Myometrial cell (primary cell): ENCODE measurements at places on chromosomes 6 and 20. TPM values are rescaled to one million over a fixed set of nuclear protein-coding genes. Genes with fewer than 3 reads are reported as not detected.

The ID1 gene
- 151 and 221 TPM in 2 replicates for total RNA-seq

The NXT1 gene
- 31.4 and 36.9 TPM in 2 replicates for total RNA-seq

The PHF1 gene
- total RNA-seq, result 31.7 and 34.0 TPM in 2 replicates

The DPPA5 gene
- total RNA-seq, result not detected in 2 replicates

The RBPJL gene
- not detected in 2 replicates for total RNA-seq

The ASIP gene
- total RNA-seq, result not detected in 2 replicates

The PNLDC1 gene
- total RNA-seq, result 0.18 and 0.86 TPM in 2 replicates

The GRM1 gene
- not detected in 2 replicates for total RNA-seq

The SLC52A3 gene
- total RNA-seq, result not detected in 2 replicates

The CLDN20 gene
- total RNA-seq, result not detected in 2 replicates

The SIM1 gene
- not detected in 2 replicates for total RNA-seq

The HRH3 gene
- total RNA-seq, result not detected in 2 replicates

The ERVFRD-1 gene
- total RNA-seq, result not detected in 2 replicates

The ADAM33 gene
- total RNA-seq, result 19.6 and 22.2 TPM in 2 replicates

The CALHM5 gene
- total RNA-seq, result 0.58 and 0.71 TPM in 2 replicates

The BAK1 gene
- 13.8 and 14.7 TPM in 2 replicates for total RNA-seq

The KIF6 gene
- total RNA-seq, result 0.89 and 1.4 TPM in 2 replicates

The TPX2 gene
- total RNA-seq, result 88.2 and 108 TPM in 2 replicates

The TSBP1 gene
- total RNA-seq, result not detected in 2 replicates

The HEY2 gene
- total RNA-seq, result not detected in 2 replicates

The KAT14 gene
- 4.3 and 6.6 TPM in 2 replicates for total RNA-seq

The SEMG1 gene
- total RNA-seq, result not detected in 2 replicates

The BTNL2 gene
- total RNA-seq, result not detected in 2 replicates

The PTCRA gene
- not detected in 2 replicates for total RNA-seq

The HDDC2 gene
- 51.9 and 63.3 TPM in 2 replicates for total RNA-seq

The GTSF1L gene
- not detected in 2 replicates for total RNA-seq

The CFB gene
- 0.86 and 1.6 TPM in 2 replicates for total RNA-seq

The DEFB115 gene
- not detected in 2 replicates for total RNA-seq

The TMEM200A gene
- 6.6 and 7.3 TPM in 2 replicates for total RNA-seq

The RFX6 gene
- total RNA-seq, result not detected in 2 replicates

The CPXM1 gene
- 6.4 and 10.1 TPM in 2 replicates for total RNA-seq

The GMEB2 gene
- 11.3 and 13.3 TPM in 2 replicates for total RNA-seq

The MAPK13 gene
- total RNA-seq, result 17.9 TPM in 2 replicates

The PLTP gene
- total RNA-seq, result 36.3 and 43.6 TPM in 2 replicates

The TFAP2A gene
- total RNA-seq, result not detected in 2 replicates

The RBM24 gene
- total RNA-seq, result 4.0 and 5.5 TPM in 2 replicates

The DTNBP1 gene
- 3.5 and 4.3 TPM in 2 replicates for total RNA-seq

The SLC44A4 gene
- 0.18 TPM in 1 of 2 replicates, not detected in the other for total RNA-seq

The GSTA2 gene
- total RNA-seq, result not detected in 2 replicates

The OPRL1 gene
- 3.2 and 3.5 TPM in 2 replicates for total RNA-seq

The FARS2 gene
- 18.4 and 19.6 TPM in 2 replicates for total RNA-seq
